ENCODE measurements at places on chromosomes 2 and 18.

DNA sequence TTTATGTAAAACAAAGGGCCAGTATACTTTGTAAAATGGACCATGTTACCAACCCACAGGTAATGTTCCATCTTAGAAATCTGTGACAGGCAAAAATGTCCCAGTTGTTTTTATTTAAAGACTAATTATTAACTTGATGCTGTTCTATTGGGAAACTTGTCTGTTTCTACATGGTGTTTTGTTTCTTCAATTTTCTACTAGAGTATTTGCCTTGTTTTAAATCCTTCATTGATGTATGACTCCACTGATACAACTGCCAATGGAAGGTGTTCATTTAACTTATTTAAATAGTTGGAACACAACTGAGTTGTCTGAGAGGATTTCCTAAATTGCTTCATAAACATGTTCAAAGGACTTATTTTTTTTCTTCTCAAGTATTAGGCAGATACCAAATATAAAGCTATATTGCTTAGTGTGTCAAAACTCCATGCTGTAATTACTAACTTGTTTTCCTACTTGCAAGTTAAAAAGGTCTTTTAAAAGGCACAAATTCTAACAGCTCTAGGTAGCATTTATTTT lies 152.0 kb upstream of the XPO1 start:
- DNase-seq, result no peak

GRCh38 chr2:183998041-183998796 lies 600.1 kb upstream of the ZNF804A start:
- no peak for DNase-seq

GRCh38 chr2:221042926-221043325 lies 529.2 kb downstream of the EPHA4 start:
- DNase-seq, result no peak

GRCh38 chr2:163155279-163155883 lies 316.8 kb upstream of the KCNH7 start:
- DNase-seq, result no peak

- no peak for DNase-seq
Measured at GRCh38 chr2:240506406-240507059, 51.3 kb downstream of the ANKMY1 start.

GRCh38 chr2:127076924-127077323 lies 30.0 kb downstream of the BIN1 start:
- no peak for DNase-seq

- no peak for DNase-seq
Measured at GRCh38 chr18:57441071-57441794, 6.1 kb downstream of the ONECUT2 start.

Measured in NK-92 treated with Interleukin-12 subunit alpha and Interleukin-12 subunit beta, amount 100 ng/mL, for 24 hours (cell line).